Ovary (tissue), 10 donors: ENCODE measurements at places on chromosomes 1 and 21. TPM values are rescaled to one million over a fixed set of nuclear protein-coding genes. Genes with fewer than 3 reads are reported as not detected.

DNA sequence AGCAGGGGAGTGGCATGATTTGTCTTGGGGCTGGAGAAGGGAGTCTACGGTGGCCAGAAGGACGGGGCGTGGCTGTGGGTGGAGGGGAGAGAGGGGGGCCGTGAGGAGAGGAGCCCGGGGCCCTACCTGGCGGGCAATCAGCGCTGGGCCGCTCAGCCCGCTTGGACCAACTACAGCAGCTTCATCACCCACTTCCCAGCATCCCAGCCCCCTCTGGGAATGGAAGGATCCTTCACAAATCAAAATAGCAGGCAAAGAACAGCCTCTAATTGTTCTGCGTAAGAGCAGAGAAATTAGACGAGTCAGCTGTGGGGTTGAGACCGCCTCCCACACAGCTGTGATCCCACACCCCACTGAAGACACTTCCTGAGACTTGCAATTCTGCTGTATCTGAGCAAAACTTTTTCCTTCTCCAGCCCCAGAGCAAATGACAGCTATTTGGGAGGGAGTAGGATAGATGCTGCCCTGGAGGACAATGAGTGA, 43.5 kb downstream of the OPRD1 start:
- no peak for DNase-seq
- H3K4me1 ChIP-seq = no peaks in the 10 kb centered on the region
- H3K4me3 ChIP-seq = no peak overlapping the region
- no peaks in the 10 kb centered on the region for H3K36me3 ChIP-seq
- no peak overlapping the region for H3K27ac ChIP-seq
- no peaks in the 10 kb centered on the region for H3K27me3 ChIP-seq

DNA sequence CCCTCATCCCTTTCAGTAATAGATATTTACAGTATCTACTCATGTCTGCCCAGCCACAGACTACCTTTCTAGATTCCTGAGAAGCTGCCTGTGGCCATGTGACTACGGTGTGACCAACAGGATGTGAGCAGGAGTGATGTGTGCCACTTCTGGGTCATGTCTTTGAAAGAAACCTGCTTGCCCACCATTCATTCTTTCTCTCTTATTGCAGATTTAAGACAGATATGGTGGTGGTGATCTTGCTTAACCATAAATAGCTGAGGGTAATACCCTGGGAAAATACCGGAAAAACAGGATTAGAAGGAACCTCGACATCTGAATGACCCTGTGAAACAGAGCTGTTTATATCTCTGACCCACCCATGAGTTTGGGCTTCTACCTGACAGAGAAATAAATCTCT, 41.6 kb upstream of the GUCA2A start:
- no peaks in the 10 kb centered on the region for H3K4me1 ChIP-seq
- no peak for DNase-seq
- H3K4me3 ChIP-seq = no peak overlapping the region
- no peaks in the 10 kb centered on the region for H3K27me3 ChIP-seq
- H3K36me3 ChIP-seq = no peaks in the 10 kb centered on the region

DNA sequence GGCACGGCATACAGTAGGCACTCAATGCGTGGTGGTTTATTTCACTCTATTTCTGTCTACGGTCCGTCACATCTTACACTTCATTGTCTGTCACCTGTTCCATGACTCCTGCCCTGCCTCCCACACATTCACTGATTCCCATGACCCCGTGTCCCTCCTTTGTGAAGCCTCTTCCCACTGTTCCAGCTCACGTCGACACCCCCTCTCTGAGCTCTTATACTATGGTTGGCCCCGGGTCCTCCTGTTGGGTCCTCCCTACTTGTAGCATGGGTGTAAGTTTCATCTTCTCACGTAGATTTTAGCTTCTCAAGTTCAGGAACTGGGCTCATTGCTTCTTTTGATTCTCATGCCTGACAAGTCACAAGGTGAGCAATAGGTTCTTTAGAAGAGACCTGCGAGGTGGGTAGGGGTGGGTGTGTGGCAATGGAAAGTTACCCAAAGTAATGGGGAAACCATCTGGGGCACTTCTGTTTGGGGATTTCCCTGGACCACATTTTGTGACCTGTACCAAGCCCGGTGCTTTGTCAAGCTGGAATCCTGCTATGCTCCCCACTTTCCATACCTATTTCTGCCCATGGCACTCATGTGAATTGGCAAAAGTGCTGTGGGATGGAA, 22.1 kb upstream of the IL10 start:
- H3K4me3 ChIP-seq = no peak overlapping the region
- H3K4me1 ChIP-seq = no peaks in the 10 kb centered on the region
- no peaks in the 10 kb centered on the region for H3K27me3 ChIP-seq
- no peaks in the 10 kb centered on the region for H3K36me3 ChIP-seq

DNA sequence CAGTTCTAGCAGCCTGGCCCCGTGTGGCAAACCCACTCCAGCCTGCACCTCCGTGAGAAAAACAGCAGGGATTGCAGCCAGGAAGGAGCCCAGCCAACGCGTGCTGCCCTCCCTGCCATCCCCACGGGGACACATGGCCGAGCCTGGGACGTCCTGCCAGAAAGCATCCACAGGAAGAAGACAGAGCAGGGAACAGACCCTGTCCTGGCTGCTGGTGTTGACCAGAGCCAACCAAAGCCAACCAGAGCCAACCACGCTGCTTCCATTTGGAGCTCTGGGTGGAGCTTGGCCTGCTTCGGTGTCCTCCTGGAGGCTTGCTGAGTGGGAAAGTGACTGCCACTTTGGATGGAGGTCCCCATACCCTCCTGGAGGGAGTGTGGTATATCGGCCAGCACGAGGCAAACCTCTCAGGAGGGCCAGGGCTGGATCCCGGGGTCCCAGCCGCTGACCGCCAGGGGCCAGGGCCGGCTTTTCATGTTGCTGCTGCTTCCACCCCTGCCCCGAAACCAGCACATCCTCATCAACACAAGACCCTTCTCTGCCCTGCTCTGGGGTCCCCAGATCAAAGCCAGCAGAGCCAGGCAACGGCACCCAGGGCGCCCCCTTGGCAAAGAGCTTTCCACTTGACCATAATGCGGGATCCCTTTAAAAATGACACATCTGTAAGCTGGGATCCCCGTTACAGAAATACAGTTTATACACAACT, 80.6 kb upstream of the ARHGEF16 start:
- no peak overlapping the region for H3K27ac ChIP-seq
- H3K36me3 ChIP-seq = no peaks in the 10 kb centered on the region
- no peak for DNase-seq
- H3K4me3 ChIP-seq = no peak overlapping the region
- H3K4me1 ChIP-seq = peaks cover 6% of the 10 kb centered on the region
- no peaks in the 10 kb centered on the region for H3K27me3 ChIP-seq

DNA sequence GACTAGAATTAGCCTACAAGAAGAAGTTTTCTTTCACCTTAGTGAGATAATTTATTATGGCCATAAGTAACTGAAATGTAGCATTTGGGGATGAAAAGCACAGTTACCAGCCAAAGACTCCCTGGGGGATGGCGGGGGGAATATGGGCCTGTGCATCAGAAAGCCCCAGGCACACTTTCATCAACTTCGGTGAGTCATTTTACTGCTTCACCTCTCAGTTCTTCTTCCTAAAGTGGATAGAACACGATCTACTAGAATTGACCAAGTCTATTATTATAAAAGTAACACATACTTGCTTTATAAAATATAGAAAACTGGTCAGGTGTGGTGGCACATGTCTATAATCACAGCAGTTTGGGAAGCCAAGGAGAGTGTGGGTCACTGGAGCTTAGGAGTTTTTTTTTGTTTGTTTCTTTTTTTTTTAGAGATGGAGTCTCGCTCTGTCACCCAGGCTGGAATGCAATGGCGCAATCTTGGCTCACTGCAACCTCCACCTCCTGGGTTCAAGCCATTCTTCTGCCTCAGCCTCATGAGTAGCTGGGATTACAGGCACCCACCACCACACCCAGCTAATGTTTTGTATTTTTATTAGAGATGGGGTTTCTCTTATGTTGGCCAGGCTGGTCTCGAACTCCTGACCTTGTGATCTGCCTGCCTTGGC, 141.8 kb downstream of the ZZZ3 start:
- H3K36me3 ChIP-seq = no peaks in the 10 kb centered on the region
- DNase-seq = no peak
- H3K27ac ChIP-seq = no peak overlapping the region
- H3K4me3 ChIP-seq = no peak overlapping the region
- H3K27me3 ChIP-seq = no peaks in the 10 kb centered on the region
- no peaks in the 10 kb centered on the region for H3K4me1 ChIP-seq

GRCh38 chr1:230728710-230729392, 14.9 kb upstream of the AGT start:
- peak; percentile 43 for DNase-seq
- no peak overlapping the region for H3K4me3 ChIP-seq
- H3K4me1 ChIP-seq = peaks cover 4% of the 10 kb centered on the region
- no peaks in the 10 kb centered on the region for H3K36me3 ChIP-seq

DNA sequence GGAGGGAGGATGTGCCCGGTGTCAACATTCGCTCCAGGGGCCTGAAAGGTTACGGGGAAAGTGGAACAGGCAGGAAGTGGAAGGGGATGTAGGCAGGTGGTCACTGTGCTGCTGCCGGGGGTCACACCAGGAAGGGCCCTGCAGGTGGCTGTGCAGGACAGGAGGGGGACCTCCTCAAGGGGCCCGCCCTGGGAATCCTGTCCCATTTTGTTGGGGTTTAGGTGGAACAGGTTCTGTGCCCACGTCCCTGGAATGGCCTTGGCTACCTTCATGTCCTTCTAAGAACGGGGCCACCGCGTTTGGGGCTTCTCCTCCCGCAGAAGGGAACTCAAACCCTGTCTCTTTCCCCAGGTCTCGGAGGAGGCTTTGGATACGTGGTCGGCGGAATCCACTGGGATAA, 11.9 kb downstream of the SLC45A1 start:
- no peak overlapping the region for H3K4me3 ChIP-seq
- DNase-seq = no peak
- H3K36me3 ChIP-seq = no peaks in the 10 kb centered on the region
- no peak overlapping the region for H3K27ac ChIP-seq
- no peaks in the 10 kb centered on the region for H3K27me3 ChIP-seq
- no peaks in the 10 kb centered on the region for H3K4me1 ChIP-seq

DNA sequence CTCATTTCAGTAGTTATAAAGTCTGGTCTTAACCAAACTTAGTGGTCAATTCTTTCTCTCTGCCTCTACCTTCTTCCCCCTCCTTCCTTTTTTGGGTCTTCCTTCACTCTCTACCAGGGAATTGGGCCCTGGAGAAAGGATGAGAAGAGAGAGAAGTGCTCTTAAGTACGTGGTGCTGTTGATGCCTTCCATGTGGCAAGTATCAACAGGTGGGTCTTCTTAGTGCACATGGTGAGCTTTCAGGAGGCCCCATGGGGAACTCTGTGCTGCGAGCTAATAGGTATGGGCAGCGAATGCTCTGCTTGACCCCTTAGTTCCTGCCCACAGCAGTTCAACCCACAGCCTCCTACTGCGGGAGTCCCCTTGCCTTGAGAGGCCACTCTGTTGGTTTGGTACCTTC, 39.4 kb upstream of the LMX1A start:
- H3K27ac ChIP-seq = no peak overlapping the region
- no peaks in the 10 kb centered on the region for H3K27me3 ChIP-seq
- no peak overlapping the region for H3K4me3 ChIP-seq
- peaks cover 2% of the 10 kb centered on the region for H3K4me1 ChIP-seq
- no peak for DNase-seq

GRCh38 chr1:104476126-104476525, 726.4 kb downstream of the AMY1C start:
- no peak overlapping the region for H3K4me3 ChIP-seq
- no peaks in the 10 kb centered on the region for H3K36me3 ChIP-seq
- no peak overlapping the region for H3K27ac ChIP-seq
- no peaks in the 10 kb centered on the region for H3K27me3 ChIP-seq

GRCh38 chr1:113380075-113380474, 10.2 kb upstream of the MAGI3 start:
- no peak for DNase-seq
- H3K27ac ChIP-seq = no peak overlapping the region
- no peaks in the 10 kb centered on the region for H3K4me1 ChIP-seq
- no peaks in the 10 kb centered on the region for H3K36me3 ChIP-seq

DNA sequence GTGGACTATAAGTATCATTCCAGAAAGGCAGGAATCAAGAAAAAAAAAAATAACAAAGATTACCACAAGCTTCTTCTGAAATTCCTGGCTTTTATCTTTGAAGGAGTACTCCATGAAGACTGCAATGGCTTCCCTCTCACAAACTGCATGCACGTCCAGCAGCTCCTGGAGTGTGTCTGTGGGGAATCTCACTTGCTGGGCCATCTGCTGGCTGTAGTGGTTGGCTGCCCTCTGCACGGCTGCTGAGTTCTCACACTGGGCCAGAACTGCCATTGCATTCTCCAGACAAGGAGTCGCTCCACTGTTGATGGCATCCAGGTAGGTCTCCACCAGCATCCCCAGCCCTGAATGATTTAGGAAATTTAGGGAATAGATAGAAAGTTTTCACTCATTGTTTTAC, 23.3 kb upstream of the GBP2 start:
- no peaks in the 10 kb centered on the region for H3K36me3 ChIP-seq
- peak; percentile 39 for DNase-seq
- H3K27me3 ChIP-seq = no peaks in the 10 kb centered on the region
- H3K4me3 ChIP-seq = no peak overlapping the region

DNA sequence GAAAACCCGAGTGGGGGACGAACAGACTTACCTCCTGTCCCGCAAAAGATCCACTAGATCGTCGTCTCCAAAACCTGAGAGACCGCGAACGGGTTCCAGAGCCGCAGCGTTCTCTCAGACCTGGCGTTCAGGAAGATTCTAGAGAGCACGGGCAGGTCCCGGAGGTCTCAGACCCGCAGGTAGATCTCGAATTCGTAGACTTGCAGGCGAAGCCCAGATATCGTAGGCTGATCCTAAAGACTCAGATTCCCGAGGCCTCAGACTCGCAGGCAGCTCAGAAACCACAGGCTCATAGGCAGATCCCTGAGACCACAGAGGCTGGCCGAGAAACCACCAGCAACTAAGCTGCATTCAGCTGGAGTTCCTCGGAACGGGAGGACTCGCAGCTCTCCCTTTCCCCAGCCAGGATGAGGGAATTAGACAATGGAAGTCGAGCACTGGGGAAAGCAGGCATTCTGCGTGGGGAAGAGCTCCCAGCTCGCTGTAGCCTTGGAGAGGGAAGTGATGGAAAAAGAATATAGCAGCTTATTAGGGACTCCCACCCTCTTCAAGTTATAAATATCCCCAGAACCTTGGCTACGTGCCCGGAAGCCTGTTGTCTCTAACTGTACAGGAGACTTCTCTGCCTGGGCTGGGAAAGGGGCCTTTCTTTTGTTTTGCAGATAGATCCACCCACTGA, at the start of gene ZNF436:
ZNF436 (minus strand) TSS at position 502 of the 679 bp plus-strand sequence. CDS start 1,831 bp downstream, outside the sequence.
- peak; percentile 90 for DNase-seq
- H3K4me1 ChIP-seq = peaks cover 15% of the 10 kb centered on the region
- H3K27ac ChIP-seq = peak within 1 kb of the TSS; percentile 97
- no peaks in the 10 kb centered on the region for H3K27me3 ChIP-seq

The DYRK1A gene
- total RNA-seq = 77.5 TPM

The FCRL6 gene
- 0.17 TPM for total RNA-seq

The GJA9 gene
- total RNA-seq = not detected

The UBL4B gene
- total RNA-seq = not detected

The RRP1B gene
- 17.3 TPM for total RNA-seq

The SPRR1A gene
- not detected for total RNA-seq
